Tracheal epithelial cell (primary cell): ENCODE measurements at places on chromosomes 6 and 20. TPM values are rescaled to one million over a fixed set of nuclear protein-coding genes. Genes with fewer than 3 reads are reported as not detected.

C2 gene
- total RNA-seq = 0.96 and 2.1 TPM in 2 replicates

SYCP2L gene
- total RNA-seq = 0.48 and 0.64 TPM in 2 replicates

TCF15 gene
- total RNA-seq = not detected in 2 replicates

GRM1 gene
- total RNA-seq = not detected in 2 replicates

SERPINB6 gene
- 50.5 and 64.8 TPM in 2 replicates for total RNA-seq

CDH22 gene
- total RNA-seq = not detected in 2 replicates

PPP1R16B gene
- total RNA-seq = 0.24 and 0.43 TPM in 2 replicates

JAG1 gene
- total RNA-seq = 205 and 243 TPM in 2 replicates

FAM217A gene
- not detected in 2 replicates for total RNA-seq

SSTR4 gene
- total RNA-seq = not detected in 2 replicates

VSX1 gene
- not detected in 2 replicates for total RNA-seq

MUC21 gene
- total RNA-seq = under 0.01 and 0.21 TPM in 2 replicates

TAGAP gene
- under 0.01 TPM in 1 of 2 replicates, not detected in the other for total RNA-seq

PNPLA1 gene
- not detected in 2 replicates for total RNA-seq

TCP11 gene
- not detected in 2 replicates for total RNA-seq

RFX6 gene
- not detected in 2 replicates for total RNA-seq

RHAG gene
- total RNA-seq = not detected in 2 replicates

NMBR gene
- total RNA-seq = not detected in 2 replicates

CALHM4 gene
- total RNA-seq = not detected in 2 replicates

SAMD3 gene
- total RNA-seq = not detected in 2 replicates

RTF2 gene
- total RNA-seq = 59.9 and 63.4 TPM in 2 replicates

DPPA5 gene
- total RNA-seq = not detected in 2 replicates

MMP24 gene
- 9.4 TPM in 1 of 2 replicates, not detected in the other for total RNA-seq

PACRG gene
- total RNA-seq = 0.24 and 2.1 TPM in 2 replicates

ULBP3 gene
- 4.0 and 18.3 TPM in 2 replicates for total RNA-seq

CRISP2 gene
- total RNA-seq = not detected in 2 replicates

PMEPA1 gene
- 86.0 and 89.7 TPM in 2 replicates for total RNA-seq
